ENCODE measurements at places on chromosomes 13 and 19.

GRCh38 chr13:109533350-109533749 lies 253.0 kb downstream of the IRS2 start:
- no peak for DNase-seq

DNA sequence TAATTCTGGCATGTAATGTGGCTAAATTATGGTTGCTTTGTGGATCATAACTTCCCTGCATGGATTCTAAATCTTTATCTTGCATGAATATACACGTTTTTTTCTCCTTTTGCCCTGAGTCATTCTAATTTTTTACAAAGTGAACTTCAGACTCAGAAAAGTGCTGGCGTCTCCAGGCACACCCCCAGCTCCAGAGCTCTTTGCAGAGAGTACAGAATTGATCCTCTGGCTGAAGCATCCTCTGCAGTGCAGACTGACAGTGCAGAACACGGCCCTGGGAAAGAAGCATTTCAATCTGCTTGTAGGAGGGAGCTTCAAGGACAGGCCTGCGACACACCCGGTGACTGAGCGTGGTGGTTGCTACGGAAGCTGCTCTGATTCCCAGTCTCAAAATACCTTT lies 228.1 kb downstream of the FGF9 start:
- DNase-seq = no peak

DNA sequence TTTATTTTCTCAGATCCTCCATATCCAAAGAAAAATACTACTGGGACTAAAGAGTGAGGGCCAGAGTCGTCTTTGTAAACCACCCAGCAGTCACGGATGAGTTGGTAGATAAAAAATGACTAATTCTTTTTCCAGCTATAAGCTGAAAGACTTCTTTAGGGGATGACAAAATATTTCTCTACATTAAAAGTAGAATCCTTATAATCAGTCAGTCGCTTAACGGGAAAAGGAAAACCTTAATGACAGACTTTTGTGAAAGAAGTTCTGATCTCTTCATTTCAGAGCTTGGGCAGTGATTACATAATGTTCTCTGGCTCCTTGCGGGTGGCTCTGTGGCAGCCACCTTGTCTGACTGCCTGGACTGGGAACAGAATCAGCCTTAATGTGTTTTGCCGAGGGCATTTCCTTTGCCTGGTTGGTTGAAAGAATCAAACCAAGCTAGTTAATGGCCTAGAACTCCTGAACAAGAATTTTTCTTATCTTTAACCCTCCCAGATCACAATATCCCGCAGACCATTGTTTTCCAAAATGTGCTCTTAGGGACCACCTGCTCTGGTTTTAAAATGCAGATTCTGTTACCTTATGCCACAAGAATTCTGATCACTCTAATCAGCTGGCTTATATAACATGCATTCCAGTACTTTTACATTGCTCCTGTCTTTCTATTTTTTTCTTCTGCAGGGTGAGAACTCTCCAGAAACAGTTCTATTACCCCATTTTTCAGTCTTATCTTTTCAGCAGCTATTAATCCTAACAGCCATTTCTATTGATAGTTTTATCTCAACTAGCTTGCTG lies 2.5 kb downstream of the ITM2B start:
- peak; percentile 78 for DNase-seq

DNA sequence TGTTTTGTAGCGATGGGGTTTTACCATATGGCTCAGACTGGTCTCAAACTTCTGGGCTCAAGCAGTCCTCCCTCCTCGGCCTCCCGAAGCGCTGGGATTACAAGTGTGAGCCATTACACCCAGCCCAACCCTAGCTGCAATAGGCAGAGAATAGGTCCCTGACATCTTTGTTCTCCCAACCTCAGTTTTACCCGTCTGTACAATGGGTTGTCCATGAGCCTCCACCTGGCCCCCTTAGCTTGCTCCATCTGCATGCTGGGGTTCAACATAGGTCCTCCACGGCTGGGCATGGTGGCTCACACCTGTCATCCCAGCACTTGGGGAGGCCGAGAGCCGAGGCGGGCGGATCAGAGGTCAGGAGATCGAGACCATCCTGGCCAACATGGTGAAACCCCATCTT lies 14.4 kb downstream of the NFIC start:
- no peak for DNase-seq

GRCh38 chr19:11486661-11487503 lies 6.0 kb upstream of the ELAVL3 start:
- DNase-seq = no peak

- DNase-seq = peak; percentile 83
Observed at GRCh38 chr13:72255908-72256307, 388.9 kb upstream of the DACH1 start.
